ENCODE measurements at places on chromosomes 16 and 17.

GRCh38 chr17:12041312-12041711, 20.6 kb downstream of the MAP2K4 start:
- DNase-seq: no peak

DNA sequence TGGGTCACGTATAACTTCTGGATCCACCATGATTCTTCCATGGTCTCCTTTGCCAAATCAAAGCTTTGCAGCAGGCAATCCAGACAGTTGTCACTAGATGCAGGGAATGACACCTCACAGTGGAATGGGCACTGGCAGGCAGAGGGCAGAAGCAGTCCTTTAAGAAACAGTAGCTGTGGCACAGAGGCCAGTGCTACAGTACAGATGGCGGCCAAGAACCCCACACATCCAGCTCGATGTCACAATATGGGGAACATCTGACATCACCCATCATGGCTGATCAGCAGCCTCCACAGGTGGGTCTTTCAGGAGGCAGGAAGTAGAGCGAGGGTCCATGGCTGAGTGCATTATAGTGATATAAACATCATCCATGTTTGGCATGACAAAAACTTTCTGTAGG, 18.8 kb upstream of the ERN1 start:
- DNase-seq: peak; percentile 6

DNA sequence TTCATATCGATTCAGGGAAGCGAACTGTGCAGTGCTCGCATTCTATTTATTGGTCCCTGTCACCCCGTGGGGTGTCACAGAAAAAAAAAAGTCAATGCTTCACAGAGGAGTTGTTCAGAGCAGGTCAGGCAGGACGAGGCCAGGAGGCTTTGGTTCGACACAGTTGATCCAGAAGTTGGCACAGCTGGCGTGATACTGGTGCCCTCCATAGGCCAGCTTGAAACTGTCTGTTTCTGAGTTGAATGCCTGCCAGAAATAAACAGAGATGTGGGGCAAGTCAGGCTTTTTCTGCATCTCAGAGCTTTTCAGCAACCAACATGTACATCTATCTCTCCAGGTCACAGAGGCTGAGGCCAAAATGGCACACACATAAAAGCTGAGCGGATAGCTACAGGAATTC, 29.1 kb downstream of the DUSP14 start:
- DNase-seq: no peak

- no peak for DNase-seq
These were observed 193.4 kb upstream of the CDH11 start for GRCh38 chr16:65315081-65315780.

GRCh38 chr17:34654276-34654880, 75.0 kb downstream of the TMEM132E start:
- DNase-seq: no peak

- no peak for DNase-seq
These were observed 20.4 kb downstream of the KIAA0513 start for GRCh38 chr16:85047867-85048455.

DNA sequence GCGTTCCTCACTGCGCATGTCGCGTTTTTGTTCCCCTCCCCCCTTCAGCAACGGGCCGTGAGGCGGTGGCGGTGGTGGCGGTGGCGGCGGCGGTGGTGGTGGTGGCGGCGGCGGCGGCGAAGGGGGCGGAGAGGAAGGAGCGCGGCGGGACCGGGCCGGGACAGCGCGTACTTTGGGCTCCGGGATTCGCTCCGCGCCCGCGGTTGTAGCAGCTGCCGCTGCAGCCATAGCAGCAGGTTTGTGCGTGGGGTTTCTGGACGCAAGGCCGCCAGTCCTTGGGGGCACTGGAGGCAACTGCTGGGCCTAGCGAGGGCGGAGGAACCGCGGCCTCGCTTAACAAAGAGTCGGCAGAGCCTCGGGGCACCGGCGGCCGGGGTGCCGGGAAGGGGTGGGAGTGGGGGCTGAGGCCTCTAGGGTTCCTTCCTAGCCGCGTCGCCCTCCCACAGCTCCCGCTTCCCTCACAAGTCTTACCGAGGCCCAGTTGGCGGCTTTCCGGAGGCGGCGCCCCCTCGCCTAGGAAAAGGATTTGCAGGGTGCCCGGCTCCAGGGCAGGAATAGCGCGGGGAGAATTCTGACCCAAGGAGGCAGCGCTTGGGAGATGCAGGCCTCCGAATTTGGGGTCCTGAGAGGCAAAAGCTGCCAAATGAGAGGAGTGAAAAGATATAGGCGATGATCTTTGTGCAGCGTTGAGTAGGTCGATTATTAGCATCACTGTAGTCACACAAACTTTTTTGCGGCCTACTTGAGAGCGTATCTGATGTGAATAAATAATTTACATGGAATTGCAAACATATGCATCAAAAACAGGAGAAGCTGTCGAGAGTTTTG, at the start of gene DDX42:
TSS of gene DDX42 (plus strand) at position 30 of the 828 bp plus-strand sequence. CDS start 12,880 bp downstream, outside the sequence.
- peak; percentile 54 for DNase-seq

DNA sequence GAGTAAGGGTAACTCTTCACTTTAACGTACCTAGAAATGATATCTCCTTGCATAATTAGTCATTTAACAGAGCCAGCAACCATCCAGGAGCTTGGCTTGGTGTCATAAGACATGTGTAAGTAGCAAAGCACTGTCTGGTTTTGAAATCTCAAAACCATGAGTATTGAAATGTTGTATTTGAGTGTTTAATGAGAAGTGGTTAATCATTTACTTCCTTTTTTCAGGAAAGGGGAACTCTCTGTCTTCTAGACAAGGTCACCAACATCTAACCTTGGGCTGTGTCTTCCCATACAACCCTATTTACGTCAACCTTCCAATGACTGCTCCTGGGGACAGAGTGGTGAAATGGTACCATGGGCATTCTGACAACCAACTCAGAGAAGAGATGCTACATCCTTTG, 27.1 kb downstream of the PMP22 start:
- DNase-seq: no peak

DNA sequence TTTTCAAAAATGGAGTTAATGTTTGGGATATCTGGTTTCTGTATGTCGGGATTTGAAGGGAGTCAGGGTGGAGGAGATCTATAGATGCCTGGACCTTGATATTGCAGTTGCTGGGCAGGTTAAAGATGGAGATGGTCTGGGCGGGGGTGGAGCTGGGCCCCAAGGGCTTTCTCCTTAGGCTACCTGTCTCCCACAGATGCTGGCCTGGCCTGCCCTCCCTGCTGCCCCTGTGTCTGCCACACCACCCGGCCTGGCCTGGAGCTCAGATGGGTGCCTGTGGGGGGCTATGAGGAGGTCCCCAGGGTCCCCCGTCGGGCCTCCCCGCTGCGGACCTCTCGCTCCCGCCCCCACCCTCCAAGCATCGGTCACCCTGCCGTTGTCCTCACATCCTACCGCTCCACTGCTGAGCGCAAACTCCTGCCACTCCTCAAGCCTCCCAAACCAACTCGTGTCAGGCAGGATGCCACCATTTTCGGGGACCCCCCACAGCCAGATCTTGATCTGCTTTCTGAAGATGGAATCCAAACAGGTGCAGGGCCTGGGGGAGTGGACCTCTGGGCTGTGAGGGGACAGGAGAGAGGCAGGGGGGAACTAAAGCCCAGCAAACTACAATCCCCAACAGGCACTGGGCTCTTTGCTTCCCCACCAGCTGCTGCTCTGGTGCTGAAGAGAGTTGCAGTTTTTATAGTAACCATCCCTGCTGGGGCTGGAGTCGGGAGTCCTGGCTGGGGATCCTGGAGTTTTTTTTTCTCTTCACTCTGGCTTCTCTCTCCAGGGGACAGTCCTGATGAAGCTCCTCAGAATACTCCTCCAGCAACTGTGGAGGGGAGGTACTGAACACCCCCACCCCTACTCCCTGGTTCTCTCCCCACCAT, 2.9 kb downstream of the ARHGEF15 start:
- DNase-seq: no peak

GRCh38 chr16:85642762-85643358, 29.7 kb downstream of the GSE1 start:
- no peak for DNase-seq

- DNase-seq: no peak
These were observed 22.5 kb downstream of the SPPL2C start for GRCh38 chr17:45867171-45867570.

- no peak for DNase-seq
These were observed 37.6 kb upstream of the PIRT start for GRCh38 chr17:10875430-10875851.

DNA sequence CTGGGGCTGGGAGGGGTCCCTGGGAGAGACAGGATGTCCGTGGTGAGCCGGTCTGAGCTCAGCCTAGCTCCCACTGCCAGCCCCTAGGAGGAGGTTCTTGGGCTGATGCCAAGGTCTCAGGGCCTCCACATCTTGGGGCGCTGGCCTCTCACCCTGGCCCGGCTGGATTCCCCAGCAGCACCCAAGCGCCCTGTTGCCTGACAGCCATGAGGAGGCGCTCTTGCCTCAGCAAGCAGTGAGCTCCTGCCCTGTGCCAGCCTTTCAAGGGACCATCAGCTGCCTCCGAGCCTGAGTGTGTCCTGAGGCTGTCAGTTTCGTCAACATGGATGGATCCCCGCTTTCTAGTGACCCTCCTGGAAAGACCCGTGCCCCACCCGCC, 234.9 kb upstream of the CIBAR2 start:
- no peak for DNase-seq

- DNase-seq: no peak
These were observed 16.1 kb downstream of the RECQL5 start for GRCh38 chr17:75650874-75651273.

GRCh38 chr16:72985995-72986394, 61.9 kb downstream of the ZFHX3 start:
- DNase-seq: no peak
